ENCODE measurements at places on chromosomes 5 and 9. TPM values are rescaled to one million over a fixed set of nuclear protein-coding genes. Genes with fewer than 3 reads are reported as not detected.
A peak's percentile ranks its signal among the peaks of the same experiment; 100 is the strongest.

Gene SMIM33
- total RNA-seq = not detected

Gene GALNT12
- 5.3 TPM for total RNA-seq

Gene GPR107
- 19.9 TPM for total RNA-seq

DNA sequence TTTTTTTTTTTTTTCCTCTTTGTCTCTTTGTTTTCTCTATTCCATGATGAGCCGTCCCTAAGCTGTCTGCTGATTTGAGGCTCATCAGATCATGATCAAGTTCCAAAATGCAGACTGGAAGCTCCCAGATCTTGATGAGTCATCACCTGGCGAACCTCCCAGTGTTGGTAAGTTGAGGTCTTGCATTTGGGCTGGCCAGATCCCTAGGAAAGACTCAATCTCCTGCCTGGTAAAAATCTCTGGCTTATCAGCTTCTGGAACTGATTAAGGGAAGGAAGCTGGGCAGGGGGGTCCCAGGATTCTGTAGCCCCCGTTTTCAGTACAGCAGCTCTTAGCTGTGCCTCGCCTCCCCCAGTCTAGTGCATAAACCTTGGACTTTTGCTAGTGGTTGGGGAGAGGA is 69.0 kb downstream of the TSPAN17 start:
- peak; percentile 82 for DNase-seq

DNA sequence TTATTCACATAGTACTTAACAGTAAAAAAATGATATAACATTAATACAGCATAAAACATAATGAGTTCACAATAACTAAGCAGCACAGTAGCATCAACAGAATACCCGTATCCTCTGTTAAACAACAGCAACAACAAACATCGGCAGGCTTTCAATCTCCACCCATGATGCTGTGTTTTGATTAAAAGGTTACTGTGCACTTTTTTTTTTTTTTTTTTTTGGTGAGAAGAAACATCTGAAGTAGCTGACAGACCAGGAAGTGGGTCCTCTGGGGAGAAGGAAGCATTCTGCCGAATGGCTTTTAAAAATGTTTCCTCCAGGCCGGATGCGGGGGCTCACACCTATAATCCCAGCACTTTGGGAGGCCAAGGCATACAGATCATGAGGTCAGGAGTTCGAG is 282.3 kb downstream of the EPB41L4A start:
- DNase-seq = no peak

GRCh38 chr5:95417971-95418370 is 26.8 kb downstream of the FAM81B start:
- DNase-seq = peak; percentile 56

DNA sequence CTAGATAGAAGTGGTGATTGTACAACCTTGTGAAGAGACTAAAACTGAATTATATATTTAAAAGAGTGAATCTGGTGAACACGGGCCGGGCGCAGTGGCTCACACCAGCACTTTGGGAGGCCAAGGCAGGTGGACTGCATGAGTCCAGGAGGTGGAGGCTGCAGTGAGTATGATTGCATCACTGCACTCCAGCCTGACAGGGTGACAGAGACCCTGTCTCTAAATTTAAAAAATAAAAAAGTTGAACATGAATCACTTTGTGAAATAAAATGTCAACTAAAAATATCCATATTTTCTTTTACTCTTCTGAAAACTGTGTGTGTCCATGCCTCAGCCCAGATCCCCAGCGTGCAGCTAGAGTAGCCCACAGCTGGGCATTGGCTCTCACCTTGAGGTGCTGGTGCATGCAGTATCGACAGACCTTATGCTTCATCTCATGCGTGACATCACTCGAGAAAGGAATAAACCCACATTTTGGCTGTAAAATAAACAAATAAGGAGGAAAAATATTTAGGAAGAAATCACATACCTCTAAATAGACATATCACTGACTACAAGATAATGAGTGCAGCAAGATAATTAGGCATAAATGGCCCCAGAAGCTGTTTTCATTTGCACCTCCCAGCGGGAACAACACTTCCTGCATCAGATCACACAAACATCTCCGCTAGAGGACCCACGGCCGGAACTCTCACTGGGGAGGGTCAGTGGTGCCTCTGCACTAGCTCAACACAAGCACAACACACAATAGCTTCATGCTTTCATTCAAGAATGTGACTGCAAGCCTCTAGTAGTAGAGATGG is 22.1 kb downstream of the IPPK start:
- DNase-seq = no peak

DNA sequence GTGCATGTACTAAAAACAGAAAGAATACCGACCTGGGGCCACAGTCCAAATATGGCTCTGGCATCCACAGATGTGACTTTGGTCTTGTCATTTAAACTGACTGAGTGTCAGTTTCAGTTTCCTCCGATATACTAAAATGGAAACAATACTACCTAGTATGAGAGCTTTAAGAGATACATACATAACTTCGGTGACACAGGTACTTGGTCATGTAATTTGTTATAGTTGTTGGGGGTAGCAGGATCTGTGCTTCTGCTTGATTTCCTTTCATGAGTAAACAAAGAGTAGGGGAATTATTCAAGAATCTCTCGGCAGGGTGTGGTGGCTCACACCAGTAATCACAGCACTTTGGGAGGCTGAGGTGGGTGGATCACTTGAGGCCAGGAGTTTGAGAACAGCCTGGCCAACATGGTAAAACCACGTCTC is 32.1 kb downstream of the MTMR12 start:
- DNase-seq = no peak

DNA sequence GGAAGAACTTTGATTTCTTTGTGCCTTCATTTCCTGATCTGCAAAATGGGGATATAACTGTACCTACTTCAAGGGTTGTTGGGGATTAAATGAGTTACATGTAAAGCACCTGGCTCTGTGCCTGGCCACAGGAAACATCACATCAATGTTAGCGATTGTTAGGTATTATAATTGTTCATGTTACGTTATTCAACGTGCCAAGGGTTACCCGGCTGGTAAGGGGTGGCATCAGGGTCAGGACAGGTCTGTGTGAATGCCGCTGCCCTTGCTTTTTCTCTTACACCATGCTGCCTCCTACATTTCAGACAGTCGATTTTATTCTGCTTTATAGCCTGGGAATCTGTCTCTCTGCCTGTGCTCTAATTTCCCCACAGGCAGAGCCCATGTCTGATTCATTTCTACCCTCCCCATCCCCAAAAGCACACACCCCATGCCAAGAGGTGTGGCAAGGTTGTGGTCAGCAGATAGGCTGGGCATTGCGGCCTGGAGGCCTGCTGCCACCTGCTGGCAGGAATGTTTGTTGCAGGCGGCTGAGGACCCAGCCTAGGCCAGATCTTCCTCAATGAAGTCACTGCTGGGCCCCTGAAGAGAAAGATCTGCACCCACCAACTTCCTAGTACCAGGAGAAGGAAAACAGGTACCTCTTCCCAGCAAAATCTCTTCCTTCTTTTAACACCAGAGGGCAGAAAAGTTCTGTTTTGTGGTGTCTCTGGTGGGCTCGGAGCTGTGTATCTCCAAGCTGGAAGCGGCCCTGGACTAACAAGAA is 5.3 kb downstream of the ANKS6 start:
- DNase-seq = peak; percentile 98

GRCh38 chr5:100502684-100503083 is 32.5 kb upstream of the FAM174A start:
- DNase-seq = no peak

DNA sequence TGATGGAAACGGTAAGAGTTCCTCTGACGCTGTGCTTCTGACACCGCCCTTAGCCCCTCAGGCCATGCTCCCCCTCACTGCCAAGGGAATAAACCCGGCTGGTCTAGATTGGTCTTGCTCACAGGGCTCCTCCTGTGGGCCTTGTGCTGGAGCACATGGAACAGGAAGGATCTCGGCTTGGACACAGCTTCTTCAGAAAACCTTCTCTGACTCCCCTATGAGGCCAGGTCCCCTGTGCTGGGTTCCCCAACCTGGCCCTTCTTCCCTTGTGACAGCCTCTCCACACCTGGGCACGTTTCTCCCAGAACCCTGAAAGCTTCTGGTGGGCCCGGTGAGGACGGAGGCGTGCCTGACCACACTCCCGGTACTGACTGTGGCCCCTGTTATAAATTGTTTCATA is 8.2 kb downstream of the SPATA31E1 start:
- DNase-seq = no peak

GRCh38 chr9:130732136-130732535 is 38.6 kb downstream of the EXOSC2 start:
- no peak for DNase-seq

- peak; percentile 98 for DNase-seq
Observed at GRCh38 chr9:121529237-121529987, 29.8 kb upstream of the GGTA1 start.

DNA sequence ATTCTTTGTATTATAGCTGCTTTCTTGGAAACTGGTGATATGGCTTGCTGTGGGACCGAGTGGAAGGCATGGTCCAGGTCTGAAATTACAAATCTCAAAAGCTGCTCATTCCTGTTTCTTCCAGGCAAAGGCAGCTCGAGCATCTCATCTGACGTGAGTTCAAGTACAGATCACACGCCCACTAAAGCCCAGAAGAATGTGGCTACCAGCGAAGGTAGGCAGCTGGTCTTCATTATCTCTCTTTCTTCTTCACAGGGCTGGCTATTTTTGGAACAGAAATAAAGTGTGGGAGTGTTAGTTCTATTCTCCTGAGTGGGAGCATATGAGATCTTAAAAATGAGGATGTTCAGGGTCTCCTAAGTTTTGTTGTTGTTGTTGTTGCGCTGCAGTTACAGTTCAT is 115.9 kb downstream of the FBXL7 start:
- no peak for DNase-seq

Gene TRPM6
- 0.11 TPM for total RNA-seq

DNA sequence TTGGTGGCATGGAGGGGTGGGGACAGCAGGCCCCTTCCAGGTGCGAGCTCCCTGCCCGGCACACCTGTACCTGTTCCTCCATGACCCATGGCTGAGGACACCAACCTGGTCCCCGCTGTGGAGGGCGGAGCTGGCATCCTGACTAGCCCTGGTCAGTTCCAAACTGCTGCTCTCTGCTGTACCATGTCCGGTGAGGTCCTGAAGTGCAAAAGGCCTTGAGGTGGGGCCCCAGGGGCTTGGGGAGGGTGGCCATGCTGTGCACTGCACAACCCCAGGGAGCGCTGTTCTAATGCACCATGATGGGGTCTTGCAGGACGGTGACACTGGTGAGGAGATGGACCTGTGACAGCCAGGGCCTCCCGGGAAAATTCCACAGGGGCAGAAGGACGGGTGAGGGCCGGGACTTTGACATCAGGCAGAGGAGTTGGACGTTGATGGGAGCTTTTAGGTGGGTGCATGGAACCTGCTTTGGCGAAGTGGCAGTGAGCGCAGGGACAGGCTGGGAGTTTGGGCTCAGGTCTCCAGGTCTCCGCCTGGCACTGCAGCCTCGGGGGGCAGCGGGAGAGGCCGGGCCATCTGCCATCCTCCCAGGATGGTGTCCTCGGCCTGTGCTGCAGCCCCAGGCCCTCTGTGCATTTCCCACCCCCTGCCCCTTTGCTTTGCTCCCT is 38.9 kb downstream of the COL5A1 start:
- no peak for DNase-seq

GRCh38 chr9:80156756-80157472 is 585.1 kb downstream of the TLE4 start:
- no peak for DNase-seq

DNA sequence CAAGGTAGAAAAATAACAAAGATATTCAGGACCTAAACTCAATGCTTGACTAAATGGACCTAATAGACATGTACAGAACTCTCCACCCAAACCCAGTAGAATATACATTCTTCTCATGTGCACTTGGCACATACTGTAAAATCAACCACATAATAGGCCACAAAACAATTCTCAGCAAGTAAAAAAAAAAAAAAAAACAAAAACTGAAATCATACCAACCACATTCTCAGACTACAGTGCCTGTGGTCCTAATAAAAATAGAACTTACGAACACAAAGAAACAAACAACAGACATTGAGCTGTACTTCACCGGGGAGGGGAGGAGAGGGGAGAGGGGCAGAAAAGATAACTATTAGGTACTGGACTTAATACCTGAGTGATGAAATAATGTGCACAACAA is 114.1 kb upstream of the CD180 start:
- DNase-seq = no peak

DNA sequence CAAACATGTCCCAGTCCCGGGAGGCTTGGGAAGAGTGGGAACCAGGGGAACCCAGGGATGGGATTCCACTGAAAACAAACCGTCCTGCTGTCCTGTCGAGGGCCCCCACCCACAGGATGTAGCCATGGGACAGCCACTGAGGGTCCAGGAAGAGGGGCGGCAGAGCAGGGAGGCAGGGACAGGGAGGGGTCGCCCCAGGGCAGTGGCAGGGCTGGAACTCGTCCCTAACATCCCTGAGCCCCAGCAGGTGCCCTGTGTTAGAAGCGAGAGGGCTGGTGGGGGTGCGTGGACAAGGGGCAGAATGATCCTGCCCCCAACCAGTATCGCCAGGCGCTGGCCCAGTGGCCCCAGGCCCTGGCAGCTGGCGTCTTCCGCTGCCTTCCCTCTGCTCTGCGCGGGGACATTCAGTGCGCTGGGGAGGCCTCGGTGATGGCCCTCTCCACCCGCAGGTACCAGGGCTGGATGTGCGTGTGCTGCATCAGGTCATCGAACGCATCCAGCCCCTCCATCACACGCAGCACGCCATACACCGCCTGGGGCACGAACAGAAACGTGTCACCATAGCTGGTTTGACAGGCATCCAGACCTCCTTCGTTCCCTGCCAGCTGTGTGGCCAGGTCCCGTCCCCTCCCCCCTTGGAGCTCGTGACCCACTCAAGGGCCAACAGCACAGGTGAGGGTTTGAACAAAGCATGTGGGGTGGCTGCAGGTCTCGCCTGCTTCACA is 6.6 kb downstream of the PTGES2 start:
- no peak for DNase-seq

- no peak for DNase-seq
Observed at GRCh38 chr9:126223798-126224531, 102.7 kb upstream of the MVB12B start.

Gene ZNF618
- 5.0 TPM for total RNA-seq

GRCh38 chr9:110143485-110143884 is 64.5 kb downstream of the C9orf152 start:
- no peak for DNase-seq

GRCh38 chr5:98770911-98771322 is 2.5 kb upstream of the RGMB start:
- no peak for DNase-seq

- no peak for DNase-seq
Observed at GRCh38 chr5:68949256-68949655, 144.6 kb upstream of the SLC30A5 start.
